ENCODE measurements at places on chromosomes 1 and 21.
A peak's percentile ranks its signal among the peaks of the same experiment; 100 is the strongest.

GRCh38 chr1:18882486-18882885 lies 19.9 kb downstream of the ALDH4A1 start:
- DNase-seq, result no peak

- DNase-seq, result no peak
These were observed 426.1 kb downstream of the NUF2 start for GRCh38 chr1:163747855-163748254.

DNA sequence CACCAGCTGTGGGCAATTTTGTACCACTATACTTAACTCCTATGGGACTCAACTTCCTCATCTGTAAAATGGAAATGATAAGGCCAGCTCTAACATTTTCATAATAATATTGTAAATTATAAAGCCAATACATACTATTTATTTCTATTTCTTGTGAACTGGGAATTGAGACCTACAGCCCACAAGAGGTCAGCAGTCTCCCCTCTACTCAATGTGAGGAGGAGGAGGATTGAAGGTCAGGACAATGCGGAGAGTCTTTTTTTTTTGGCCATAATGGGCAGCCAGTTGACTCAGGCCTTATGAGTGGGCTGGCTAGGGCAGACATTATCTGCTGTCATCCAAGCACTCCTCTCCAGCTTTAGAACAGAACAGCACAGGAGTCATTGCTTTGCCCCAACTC lies 90.5 kb downstream of the NUF2 start:
- no peak for DNase-seq

GRCh38 chr1:52702886-52703787 lies 5.0 kb upstream of the COA7 start:
- DNase-seq, result peak; percentile 92
